ENCODE measurements at places on chromosomes 4 and X.

- no peak for DNase-seq
These were observed 3.5 kb downstream of the SLIT2 start for GRCh38 chr4:20255251-20255586.

DNA sequence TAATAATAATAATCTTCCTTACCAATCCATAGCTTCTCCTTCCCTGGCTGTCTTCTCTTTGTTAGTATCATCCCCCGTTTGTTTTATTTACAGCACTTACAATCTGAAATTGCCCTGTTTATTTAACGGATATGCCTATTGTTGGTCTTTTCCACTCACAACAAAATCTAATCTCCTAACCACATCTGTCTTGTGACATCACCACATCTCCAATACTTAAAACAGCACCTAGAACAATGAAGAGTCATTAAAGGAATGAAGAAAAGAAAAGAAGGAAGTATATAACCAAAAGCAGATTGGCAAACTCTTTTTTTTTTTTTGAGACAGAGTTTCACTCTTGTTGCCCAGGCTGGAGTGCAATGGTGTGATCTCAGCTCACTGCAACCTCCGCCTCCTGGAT is 38.7 kb upstream of the JADE1 start:
- no peak for DNase-seq

DNA sequence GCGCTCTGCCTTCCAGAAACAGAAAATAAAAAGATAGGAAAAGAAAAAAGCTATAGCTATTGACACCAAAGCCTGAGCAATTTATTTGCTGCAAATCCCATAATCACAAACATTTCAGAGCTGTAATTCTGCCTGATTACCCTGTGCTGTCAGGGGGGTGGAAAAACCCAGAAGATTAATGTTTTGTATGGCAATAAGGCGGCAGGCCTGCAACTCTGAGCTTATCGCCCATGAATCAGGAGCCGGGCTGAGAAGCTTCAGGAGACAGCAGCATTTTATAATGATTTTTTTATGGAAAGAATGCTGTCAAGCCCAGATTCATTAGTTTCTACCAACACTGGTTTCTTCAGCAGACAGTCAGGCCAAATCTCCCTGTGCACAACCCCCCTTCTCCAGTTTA is 82.6 kb upstream of the TMEM164 start:
- DNase-seq = no peak

- no peak for DNase-seq
These were observed 545.6 kb downstream of the TRAM1L1 start for GRCh38 chr4:116539744-116540143.

DNA sequence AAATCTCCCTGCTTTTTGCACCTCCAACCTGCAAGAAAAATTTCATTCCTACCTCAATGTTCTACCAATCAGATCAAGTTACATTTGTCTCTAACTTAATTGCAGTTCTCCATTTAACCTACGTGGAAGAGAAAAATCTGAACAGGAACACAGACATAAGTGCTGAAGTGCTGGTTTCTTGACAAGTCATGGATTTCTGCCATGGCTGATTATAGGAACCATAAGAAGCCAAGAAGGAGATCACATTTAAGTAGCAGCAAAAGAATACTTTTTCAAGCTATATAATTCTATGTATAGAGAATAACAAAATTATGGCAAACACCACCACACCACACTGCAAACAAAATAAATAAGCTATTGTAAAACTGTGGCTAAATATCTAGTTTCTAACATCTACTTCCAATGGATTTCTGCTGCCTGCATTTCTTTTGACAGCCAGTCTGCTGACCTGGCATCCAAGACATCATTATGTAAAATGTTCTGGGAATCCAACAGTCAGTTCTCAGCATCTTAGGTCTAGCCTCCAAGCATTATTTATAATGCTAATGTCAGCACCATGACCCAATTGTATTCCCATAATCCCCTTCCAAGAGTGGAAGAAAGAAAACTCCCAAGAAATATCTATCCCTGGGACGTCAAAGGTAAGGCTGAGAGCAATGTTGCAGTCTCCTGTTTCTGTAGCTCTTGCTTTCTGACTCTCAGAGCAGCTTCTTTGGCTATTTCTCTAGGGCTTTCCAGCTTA is 50.8 kb upstream of the GAB1 start:
- no peak for DNase-seq

- DNase-seq = no peak
These were observed 22.2 kb downstream of the HMX1 start for GRCh38 chr4:8849266-8850073.

DNA sequence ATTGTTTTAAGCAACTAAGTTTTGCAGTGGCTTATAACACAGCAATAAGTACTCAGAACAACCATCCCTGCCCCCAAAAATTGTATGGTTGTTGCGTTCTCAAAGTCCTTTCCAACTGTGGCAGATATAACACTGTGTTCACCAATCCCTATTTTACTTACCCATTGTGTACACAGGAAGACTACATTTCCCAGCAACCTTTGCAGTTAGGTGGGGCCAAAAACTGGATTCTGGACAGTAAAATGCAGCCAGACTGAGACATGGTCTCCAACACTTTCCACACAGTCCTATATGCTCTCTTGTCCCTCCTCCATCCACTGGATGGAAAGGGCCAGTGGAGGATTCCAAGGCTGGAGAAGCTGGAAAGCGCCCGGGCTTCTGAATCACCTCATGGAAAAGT is 523.6 kb downstream of the BCOR start:
- DNase-seq = no peak

DNA sequence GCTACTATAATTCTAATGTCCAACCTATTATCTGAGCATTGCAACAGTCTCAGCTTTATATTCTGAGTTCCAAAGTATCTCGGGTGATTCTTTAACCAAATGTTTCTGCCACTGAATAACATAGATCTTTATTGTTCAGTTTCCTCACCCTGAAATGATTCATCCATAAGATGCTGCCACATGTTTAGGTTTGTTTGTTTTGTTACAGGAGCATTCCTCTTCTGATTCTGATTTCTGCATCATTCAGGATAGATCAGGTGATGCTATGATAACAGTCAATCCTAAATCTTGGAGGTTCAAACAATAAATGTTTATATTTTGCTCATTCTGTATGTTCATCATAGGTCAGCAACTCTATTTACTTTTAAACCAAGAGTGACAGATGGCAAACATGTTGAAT is 927.6 kb downstream of the PCDH7 start:
- no peak for DNase-seq

- DNase-seq = peak; percentile 36
These were observed 586 bp downstream of the HERC5 start for GRCh38 chr4:88457307-88458103.

DNA sequence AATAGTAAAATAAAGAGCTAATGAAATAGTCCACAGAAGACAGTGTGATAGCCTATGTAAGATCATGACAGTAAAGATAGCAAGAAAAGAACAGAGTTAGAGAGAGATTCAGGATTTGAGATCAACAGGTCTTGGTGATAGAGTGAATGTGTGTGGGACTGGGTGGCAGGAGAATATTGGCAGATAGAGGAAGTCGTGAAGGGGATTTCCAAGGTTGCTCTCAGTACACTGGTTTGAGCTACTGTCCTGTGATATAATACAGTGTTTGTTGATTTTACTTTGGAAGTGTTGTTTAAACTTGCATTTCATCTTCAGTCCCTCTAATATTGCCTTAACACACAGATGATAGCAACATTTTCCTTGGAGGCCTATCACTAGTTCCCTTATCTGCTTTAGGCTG is 44.1 kb downstream of the DTHD1 start:
- DNase-seq = peak; percentile 14

GRCh38 chrX:152642931-152643564 is 5.4 kb downstream of the GABRQ start:
- DNase-seq = no peak

GRCh38 chr4:1035510-1035909 is 24.1 kb downstream of the FGFRL1 start:
- no peak for DNase-seq

DNA sequence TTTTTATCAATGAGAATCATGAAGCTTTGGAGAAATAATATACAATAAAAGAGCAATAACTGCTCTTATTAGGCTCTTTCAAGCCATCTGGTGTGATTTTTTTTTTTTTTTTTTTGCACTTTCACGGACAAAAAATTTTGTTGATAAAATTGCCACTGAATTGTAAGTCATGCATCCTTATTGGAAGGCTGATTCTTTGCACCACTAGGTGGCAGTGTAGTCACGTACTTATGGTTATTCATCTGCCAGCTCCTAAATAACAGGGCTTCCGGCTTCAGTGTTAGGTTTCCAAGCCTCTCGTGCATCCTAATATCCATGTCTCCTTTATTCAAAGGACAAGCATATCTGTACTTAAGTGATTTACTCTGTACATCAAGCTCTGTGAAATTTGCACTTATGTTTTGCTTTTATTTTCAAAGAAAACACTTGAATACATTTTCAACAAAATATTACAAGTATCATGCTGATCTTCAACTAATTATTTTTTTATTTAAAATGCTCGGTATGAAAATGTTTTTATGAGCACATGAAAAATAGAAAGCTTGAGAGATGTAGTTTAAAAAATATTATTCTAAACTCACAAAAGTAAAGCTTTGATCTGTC is 1578.3 kb upstream of the TENM3 start:
- peak; percentile 34 for DNase-seq

DNA sequence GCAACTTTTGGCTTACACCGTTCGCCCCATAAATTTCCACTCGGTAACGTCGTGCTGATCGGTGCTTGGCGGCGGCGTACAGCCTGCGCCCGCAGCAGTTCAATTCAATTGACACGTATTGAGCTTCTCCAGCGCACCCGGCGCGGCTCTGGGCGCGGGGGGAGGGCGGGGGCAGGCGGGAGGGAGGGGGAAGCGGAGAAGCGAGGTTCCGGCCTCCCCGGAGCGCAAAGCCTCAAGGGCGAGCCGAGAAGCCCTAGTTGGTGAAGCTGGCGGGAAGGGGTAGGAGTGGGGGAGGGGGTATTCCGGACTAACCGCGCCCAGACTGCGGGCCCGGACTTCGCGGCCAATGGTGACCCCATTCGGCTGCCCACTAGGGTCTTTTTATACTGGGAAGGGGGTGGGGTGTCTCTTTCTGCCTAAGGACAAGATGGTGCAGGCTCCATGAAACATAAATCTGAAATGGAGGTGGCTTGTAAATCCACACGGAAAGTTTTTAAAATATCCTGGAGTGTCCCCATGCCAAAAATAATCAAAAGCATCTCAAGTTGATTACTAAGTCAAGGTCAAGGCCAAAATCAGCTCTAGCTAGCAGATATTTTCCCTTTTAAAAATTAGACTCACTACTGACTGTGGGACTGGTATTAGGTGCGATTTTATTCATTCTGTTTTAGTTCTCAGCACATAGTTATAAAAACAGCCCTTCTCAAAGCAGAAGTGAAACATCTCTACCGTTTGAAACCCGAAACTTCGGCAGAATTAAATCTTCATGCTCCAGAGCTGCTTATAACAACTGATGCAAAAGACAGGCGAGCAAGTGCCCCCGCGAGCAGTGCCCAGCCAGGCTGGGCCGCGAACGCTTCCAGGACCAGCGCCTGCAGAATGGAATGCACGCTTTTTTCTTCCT is 1.5 kb upstream of the BCOR start:
- peak; percentile 53 for DNase-seq

- no peak for DNase-seq
These were observed 41.9 kb upstream of the PRDM8 start for GRCh38 chr4:80155316-80155982.

- DNase-seq = no peak
These were observed 48.2 kb downstream of the PPEF1 start for GRCh38 chrX:18755651-18756050.

- no peak for DNase-seq
These were observed 140.5 kb downstream of the CHIC2 start for GRCh38 chr4:53923921-53924320.

DNA sequence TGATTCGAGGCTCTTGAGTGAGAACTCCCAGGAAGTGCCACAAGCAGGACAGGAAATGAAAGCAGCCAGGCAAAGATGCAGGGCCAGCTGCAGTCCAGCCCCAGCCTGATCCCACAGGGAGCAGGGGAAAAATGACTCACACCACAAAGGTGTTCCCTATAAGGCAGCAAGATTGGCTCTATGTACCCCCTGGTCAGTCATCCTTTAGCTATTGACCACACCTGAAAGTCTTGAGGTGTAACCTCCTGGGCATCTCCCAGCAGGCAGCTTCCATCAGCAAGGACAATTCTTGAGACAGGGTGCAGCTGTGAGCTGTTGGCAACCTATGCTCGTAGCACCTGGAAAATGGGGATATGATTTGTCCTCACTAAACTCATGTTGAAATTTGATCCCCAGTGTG is 27.9 kb upstream of the EXOC1L start:
- DNase-seq = no peak

DNA sequence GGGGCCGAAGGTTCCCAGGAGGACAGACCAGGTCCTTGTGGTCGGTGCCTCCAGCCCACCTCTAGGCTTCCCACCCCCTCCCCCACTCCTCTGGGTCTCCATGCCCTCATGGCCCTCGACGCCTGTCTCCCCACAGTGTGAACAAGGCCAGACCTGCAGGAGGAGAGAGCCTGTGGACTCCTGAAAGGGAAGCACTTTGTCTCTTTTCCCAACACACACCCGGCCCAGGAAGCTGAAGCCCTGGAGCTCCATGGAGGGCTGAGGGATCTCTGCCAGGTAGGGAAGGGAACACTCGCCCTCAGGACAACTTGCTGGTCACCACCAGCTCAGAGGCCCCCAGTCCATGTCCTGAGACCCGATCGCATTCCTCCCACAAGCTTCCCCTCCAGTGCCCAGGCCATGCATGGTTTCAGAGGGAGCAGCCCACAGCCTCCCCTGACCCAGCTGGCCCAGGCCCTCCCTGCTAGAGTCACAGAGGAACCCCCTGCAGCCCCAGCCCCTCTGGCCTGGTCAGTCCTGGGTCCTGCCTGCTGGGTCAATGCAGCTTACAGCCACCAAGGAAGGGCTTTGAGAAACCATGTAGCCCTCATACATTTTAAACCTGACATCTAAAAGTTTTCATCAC is 60.8 kb downstream of the ABLIM2 start:
- DNase-seq = no peak

DNA sequence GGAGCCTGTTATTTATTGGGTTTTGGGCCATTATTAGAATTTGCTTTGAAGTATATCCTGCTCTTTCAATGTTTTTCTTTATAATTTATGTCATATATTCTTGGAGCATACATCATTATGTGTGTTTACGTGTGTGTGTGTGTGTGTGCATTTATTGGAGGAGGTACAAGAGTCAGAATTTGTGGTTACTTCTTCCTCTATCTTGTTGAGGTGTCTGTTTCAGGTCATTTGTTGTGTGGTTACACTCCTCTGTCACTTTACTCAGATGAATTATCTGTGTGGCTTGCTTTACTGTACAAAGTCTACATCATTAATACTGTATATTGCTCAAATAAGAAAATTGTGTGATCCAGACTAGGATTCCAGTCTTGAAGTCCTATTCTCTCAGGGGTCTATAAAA is 1957.4 kb upstream of the TENM3 start:
- no peak for DNase-seq

DNA sequence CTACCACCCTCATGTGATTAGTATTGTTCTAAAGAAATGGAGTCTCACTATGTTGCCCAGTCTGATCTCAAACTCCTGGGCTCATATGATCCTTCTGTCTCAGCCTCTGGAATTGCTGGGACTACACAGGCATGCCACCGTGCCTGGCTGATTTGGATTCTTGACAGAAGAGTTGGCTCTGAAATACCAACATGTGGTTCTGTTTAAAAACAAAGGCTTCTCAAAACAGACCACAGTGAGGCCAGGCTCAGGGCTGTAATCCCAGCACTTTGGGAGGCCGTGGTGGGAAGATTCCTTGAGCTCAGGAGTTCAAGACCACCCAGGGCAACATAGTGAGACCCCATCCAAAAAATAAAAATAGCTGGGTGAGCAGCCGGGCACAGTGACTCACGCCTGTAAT is 126.7 kb downstream of the DHRSX start:
- no peak for DNase-seq

- no peak for DNase-seq
These were observed 189.9 kb downstream of the IL15 start for GRCh38 chr4:141826260-141826659.
